ENCODE measurements at places on chromosomes 5 and 9.

- no peak for DNase-seq
Measured at GRCh38 chr5:139022528-139022927, 147.4 kb upstream of the LRRTM2 start.

DNA sequence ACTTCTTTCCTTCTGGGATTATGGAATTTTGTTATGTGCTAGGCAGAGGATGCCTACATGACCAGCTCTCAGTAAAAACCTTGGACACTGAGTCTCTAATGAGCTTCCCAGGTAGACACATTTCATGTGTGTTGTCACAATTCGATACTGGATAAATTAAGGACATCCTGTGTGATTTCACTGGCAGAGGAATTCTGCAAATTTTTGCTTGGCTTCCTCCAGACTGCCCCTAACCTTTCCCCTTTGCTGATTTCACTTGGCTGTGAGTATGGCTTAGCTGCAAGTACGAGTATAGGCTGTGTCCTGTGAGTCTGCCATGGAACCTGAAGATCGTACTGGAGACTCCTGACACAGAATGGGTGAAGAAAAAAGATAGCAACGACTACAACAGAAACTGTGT, 47.6 kb downstream of the MRPS27 start:
- no peak for DNase-seq

GRCh38 chr5:119190470-119191095, 119.7 kb downstream of the DMXL1 start:
- no peak for DNase-seq

DNA sequence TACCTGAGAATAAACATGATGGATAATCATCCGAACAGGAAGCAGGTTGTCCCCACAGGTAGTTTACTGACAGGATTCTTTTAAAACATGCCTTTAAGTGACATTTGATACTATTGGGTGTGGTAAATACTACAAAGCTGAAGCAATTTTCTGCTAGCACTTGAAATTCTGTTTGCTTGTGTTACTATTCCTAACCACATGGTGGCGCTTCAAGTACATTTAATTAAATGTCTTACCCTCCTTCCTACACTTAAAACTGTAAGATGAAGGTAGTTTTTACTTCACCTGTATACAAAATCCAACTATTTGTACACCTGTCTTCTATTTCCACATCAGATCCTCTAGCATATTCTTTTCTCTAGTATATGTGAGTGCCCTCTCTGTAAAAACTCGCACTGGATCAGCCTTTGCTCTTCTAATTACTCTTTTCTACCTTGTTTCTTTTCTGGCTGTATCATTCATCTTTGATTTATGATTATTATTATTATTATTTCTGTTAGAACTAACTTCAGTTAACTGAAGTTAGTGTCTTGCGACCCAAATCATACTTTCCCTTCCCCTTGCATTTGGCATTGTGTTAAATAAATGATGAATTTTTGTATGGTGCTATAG, 18.4 kb downstream of the SLC25A46 start:
- DNase-seq = no peak

DNA sequence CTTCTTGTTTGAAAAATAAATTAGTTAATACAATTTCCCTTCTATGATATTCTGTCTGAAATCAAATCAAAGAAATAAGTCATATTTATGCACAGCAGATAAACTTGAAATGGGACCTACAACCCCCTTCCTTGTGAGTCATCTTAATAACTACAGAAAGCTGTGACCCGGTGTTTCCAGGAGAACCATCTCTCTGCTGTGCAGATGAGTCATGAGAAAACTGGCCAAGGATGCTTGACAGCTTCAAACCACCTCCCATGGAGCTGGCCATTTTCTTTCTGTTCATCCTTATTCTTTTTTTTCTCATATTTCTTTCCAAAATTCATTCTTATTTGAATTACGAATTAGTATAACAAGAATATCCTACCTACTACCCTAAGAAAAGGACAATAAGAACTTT, 43.4 kb upstream of the NR4A3 start:
- no peak for DNase-seq

DNA sequence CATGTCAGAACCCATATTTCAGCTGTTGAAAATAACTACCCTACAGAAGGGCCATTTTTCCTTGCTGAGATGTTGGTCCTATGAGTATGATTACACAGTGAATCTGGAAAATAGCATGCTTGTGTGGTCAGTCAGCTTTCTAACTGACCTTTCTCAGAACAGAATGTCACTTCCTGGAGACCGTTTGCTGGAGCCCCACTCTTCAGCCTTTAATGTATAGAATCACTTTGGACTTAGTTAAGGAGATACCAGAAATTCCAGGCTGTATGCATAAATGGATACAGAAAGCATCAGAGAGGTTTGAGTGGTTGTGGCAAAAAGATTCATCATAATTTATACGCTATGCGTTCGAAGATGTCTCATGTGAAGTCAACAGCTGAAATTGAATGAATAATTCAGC, 488.1 kb downstream of the EBF1 start:
- DNase-seq = no peak

- DNase-seq = no peak
Measured at GRCh38 chr5:173886150-173886549, 2.0 kb upstream of the CPEB4 start.

- no peak for DNase-seq
Measured at GRCh38 chr9:120770931-120771330, 22.3 kb downstream of the FBXW2 start.

DNA sequence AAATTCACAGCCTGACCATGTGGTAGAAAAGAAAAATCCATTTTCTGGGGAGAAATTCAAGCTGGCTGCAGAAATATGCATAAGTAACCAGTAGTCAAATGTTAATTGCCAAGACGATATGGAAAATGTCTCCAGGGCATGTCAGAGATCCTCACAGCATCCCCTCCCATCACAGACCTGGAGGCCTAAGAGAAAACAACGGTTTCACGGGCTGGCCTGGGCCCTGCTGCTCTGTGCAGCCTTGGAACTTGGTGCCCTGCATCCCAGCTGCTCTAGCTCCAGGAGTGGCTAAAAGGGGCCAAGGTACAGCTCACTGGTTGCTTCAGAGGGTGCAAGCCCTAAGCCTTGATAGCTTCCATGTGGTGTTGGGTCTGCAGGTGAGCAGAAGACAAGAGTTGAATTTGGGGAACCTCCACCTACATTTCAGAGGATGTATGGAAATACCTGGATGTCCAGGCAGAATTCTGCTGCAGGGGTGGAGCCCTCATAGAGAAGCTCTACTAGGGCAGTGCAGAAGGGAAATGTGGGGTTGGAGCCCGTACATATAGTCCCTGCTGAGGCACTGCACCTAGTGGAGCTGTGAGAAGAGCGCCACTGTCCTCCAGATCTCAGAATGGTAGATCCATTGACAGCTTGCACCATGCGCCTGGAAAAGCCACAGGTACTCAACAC, 49.7 kb downstream of the PTBP3 start:
- no peak for DNase-seq

DNA sequence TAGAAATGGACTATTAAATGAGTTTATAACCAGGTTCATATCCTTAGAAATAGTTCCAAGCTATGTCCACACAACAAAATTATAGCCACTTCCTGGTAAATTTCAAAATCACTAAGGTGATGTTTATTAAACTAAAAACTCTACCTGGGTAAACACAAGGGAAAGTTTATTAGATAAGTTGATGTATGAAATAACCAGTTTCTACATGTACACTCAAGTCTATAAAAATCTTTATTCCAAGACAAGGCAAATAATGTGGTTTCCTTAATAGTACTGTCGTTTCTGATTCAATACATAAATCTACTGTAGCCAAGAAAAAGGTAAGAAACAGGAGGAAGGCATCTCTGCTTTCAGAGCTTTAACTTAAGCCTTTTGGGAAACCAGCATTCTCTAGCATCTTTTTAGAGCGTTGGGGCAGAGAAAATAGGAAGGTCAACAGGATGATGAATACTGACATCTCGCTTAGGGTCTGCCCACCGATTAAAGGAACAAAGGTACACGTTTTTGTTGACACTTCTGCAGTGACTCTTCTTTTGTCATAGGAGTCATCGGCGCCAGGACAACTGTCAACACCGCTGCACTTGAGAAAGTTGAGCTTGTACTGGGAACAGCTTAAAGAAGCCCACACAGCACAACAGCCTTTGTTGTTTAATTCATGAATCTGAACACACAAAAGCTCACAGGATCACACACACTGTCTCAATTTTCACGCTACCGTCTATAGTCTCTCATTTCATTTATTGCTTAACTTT, 513.6 kb downstream of the SLCO4C1 start:
- no peak for DNase-seq

DNA sequence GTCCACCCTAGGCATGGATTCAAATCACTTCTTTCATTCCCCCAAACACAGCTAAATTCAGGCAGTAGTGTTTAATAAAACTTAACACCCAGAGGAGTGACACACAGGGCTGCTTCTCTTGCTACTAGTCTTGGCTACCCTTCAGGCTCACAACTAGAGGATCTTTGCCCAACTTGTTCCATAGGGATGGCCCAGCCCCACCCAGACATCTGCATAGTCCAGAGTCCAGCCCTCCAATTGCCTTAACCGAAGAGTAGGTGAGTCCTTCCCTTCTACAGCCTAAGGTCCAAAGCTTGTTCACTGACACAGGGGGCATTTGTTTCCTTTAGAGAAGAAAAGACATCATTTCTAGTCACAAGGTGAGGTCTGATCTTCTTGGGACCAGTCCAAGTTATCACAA, 15.2 kb upstream of the RXFP3 start:
- no peak for DNase-seq

DNA sequence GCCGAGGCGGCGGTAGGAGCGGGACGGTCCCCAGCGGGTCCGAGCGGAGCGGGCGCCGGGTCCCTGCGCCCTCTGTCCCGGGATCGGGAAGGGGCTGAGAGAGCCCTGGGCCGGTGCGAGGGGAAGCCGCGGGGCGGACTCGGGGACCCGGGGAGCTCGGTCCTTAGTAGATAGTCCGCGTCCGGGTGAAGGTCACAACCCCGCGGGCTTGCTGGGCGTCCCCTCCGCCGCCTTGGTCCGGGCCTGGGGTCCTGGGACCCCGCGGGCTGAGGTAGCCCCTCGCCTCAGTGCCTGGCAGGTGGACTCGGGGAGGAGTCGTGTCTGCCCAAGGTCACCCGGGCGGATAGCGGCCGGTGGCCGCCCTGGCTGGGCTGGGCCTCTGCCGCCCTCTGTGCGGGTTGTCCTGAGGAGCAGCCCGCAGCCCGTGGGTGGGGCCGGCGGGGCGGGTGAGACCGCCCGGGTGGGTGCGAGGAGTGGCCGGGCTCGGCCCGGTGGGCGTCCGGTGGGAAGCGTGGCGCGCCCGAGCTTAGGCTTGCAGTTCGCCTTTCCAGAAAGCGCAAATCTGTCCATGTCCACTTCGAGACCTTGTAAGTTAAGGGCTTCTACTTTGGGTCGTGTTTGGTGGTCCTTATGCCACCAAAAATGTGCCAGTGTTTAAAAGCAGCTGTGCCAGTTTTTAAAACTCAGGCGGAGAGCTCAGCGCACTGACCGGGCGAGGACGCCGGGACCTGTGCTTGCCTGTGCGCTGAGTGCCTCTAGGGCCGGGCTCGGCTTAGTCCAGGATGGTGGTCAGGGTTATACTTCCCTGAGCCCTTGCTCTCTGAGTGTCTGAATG, 554 bp downstream of the SDHA start:
- no peak for DNase-seq

- DNase-seq = no peak
Measured at GRCh38 chr5:181134259-181134658, 3.3 kb upstream of the OR2V1 start.

DNA sequence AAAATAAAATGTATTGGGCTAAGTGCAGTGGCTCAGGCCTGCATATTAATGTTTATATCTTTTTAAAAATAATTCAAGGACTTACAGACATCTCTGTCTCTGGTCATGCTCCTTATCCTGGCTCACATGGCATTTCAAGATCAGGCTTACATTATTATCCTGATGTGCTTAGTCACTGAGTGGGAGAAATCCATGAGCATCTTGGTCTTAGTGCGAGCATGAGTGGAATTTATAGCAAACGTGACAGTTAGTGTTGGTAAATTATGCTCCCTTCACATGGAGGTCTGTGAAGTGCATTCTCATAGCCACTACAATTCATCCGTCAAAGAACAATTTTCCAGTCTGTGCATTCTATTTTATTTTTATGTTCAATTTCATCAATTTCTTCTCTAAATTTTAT, 237.8 kb upstream of the EDIL3 start:
- DNase-seq = no peak

DNA sequence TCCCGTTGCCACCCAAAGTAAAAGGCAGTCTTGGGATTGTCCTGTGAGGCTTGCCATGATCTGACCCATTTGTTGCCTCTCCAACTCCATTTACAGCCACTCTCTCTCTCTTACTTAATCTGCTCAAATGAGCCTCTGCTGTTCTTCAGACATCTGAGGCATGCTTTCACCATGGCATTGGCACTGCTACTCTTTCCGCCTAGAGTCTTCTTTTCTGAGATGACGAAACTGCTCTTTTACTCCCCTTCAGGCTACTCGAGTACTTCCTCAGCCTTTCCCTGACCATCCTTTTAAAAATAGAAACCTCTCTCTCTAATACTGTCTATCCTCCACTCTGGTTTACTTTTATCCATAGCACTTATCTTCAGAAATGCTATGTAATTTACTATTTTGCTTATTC, 9.0 kb downstream of the FOCAD start:
- no peak for DNase-seq

DNA sequence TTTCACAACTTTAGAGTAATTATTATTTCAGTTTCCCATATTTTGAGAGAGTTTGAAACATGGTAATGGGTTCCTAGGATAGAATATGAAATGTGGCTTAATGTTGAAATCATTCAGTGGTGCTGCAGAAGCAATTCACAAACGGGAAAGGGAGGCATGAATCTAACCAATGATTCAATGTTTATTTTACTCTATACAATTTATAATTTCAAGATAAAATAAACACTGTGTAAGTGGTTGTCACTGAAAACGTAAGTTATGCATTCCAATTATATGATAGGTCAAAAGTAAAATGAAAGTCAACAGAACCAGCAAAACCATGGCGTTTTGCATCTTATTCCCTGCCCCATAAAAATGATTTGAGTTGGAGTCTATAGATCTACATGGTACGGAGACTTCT, 1207.1 kb upstream of the CDH18 start:
- DNase-seq = no peak

GRCh38 chr9:27414220-27414761, 109.8 kb upstream of the IFNK start:
- DNase-seq = no peak

GRCh38 chr9:107488375-107489143, 1.0 kb downstream of the KLF4 start:
- peak; percentile 41 for DNase-seq

- DNase-seq = no peak
Measured at GRCh38 chr5:33877449-33877848, 14.3 kb downstream of the ADAMTS12 start.

DNA sequence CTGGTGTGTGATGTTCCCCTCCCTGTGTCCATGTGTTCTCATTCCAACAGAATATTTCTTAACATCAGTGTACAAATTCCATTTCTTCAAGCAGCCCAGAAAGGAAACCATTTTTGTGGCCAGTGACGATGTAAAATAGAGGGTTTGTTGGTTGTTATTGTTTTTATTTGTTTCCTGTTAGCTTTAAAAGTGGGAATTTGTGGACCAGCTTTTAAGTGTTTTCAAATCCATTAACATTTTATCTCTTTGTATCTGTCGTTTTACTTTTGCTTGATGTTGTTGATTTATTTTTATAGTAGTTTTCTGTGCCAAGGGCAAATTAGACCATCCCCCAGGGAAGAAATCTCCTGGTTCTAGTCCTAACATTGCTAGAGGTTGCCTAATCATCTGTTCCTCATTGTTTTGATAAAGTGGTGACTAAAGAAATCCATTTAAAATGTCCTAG, 100.0 kb downstream of the GDNF start:
- DNase-seq = no peak

All from activated T-cell treated with anti-CD3 and anti-CD28 coated beads, Interleukin-2, amount 50 U/mL, for 24 hours (primary cell).